ENCODE measurements at places on chromosomes 2 and 18.
A peak's percentile ranks its signal among the peaks of the same experiment; 100 is the strongest.

GRCh38 chr2:98535971-98536677 is 72.2 kb downstream of the COA5 start:
- DNase-seq, result no peak

DNA sequence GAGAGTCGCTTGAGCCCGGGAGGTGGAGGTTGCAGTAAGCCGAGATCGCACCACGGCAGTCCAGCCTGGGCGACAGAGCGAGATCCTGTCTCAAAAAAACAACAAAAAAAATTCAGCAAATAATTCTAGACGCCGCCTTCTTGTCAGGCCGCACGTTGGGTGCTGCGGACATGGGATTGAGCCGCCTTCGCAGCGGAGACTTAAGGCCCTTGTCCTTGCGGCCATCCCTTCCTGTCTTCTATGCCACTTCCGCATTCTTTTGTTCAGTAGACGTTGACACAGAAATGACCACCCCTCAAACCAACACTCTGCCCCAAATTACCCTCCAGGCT is 15.8 kb downstream of the PTPN18 start:
- no peak for DNase-seq

DNA sequence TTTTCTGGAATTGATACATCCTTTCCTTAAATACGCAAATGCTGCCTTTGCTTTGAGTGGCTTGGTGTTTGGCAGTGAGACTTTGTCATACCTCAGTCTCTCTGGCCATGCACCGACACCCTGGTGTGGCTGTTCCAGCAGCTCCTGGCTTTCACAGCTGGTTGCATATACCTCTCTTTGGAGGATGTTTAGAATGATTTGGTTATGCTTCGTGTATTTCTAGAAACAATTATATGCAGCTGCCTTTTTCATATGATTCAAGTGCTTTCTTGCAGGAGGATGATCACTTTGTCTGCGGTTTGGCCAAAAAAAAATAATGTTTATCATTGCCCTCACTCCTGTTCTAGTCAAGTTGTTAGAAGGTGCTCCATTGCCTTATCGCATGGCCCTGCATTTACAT is 95.0 kb upstream of the EML6 start:
- DNase-seq, result no peak

DNA sequence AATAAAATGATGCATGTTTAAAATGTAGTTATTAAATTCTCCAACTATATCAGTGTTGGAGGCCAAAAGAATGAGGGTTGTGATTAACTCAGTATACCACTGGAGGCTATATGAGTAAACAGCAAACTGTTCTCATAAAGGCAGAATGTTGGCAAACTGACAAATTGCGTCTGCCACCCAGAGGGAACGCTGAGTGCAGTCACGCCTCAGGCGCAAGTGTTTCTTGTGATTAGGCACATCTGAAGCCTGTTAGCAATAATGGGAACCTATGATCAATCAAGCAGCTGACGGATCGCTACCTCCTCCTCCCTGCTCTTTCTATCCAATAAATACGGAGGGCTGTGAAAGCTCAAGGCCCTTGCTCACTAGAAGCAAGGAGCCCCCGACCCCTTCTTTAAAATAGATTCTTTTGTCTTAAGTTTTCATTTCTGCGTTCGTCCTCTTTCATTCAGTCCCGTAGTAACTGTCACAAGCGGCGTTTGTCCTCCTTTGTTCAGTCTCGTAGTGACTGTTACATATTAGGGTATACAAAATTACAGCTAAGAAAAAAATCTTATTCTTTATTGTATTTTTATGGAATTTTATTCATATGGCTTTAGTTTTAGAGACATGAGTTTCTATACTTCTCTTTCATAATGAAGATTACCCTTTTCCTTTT is 16.3 kb upstream of the RMND5A start:
- DNase-seq, result peak; percentile 74

GRCh38 chr2:1550658-1551316 is 137.5 kb downstream of the TPO start:
- peak; percentile 36 for DNase-seq

GRCh38 chr18:5894611-5895298 is 567 bp downstream of the TMEM200C start:
- no peak for DNase-seq

- no peak for DNase-seq
These were observed 18.2 kb downstream of the GNLY start for GRCh38 chr2:85712336-85712735.

DNA sequence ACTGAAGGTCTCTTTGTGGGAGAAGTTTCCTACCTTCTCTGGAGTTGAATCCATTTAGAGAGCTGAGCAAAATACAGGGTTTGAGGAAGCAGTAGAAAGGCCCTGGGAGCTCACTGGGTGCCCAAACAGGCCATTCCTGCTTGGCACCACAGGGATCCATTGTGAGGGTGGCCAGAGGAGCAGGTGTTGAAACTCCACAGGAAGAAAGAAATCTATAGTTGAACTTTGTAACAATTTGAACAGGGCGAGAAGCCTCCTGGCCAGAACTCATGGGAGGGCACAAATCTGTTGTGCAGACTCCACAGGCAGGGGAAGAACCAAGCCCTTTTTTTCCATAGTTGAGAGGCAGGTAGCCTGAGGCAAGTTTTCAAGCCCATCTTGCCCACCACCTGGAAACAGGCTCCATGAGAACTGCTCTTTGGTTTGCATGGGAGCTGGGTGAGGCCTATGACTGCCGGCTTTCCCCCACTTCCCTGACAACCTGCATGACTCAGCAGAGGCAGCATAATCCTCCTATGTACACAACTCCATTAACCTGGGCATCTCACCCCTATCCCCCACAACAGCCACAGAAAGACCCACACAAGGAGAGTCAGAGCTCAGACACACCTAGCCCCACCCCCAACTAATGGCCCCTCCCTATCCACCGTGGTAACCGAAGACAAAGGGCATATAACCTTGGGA is 1053.0 kb downstream of the TSN start:
- DNase-seq, result no peak

- DNase-seq, result no peak
These were observed 79.4 kb upstream of the TMEM200C start for GRCh38 chr18:5974696-5975095.

DNA sequence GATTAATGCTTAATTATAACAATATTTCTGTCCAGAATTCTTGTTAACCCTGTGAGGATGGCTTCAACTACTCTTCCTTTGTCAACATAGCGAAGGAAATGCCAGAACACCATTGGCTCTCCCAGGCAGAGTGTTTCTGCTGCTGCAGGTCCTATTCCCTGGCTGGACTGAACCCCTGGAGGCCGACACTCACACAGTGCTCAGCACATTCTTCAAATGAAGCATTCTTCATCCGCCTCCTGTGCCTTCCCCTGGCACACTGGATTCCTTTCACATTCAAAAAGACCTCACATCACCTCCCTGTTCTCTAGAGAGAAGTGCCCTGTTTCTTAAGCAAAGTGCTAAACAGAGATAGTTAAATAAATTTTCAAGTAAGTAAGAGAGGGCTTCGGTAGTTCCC is 187.3 kb upstream of the MSH6 start:
- DNase-seq, result no peak

DNA sequence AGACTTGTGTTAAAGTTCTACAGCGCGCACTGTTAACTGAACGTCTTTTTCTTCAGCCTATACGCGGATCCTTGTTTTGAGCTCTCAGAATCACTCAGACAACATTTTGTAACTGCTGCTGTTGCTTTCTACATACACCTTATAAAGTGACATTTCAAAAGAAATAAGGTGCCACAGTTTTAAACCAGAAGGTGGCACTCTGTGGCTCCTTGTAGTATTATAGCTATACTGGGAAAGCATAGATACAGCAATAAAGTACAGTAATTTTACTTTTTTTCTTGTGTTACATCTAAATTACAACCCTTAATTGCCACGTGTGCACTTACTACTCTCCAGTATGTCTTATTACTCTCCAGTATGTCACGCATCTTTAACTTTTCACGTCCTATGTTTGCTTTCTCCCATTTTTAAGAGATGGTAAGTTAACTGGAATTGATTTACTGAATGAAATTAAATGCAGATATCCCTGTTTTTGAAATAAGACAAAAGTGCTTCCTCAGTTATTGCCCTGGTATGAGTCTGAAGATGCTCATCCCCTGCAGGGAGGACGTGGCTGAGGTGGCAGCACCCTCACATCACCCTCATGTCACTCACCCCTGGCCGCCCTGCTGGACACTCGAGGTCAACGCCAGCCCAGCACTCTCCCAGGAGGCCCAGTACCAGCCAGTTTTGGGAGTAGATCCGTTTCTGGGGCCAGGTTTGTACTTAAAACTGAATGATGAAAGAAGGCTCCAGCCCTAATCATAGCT is 37.8 kb downstream of the GORASP2 start:
- no peak for DNase-seq

- peak; percentile 83 for DNase-seq
These were observed 2.9 kb upstream of the RBBP8 start for GRCh38 chr18:22930089-22930713.

GRCh38 chr18:21799721-21800120 is 59.1 kb downstream of the MIB1 start:
- DNase-seq, result no peak

DNA sequence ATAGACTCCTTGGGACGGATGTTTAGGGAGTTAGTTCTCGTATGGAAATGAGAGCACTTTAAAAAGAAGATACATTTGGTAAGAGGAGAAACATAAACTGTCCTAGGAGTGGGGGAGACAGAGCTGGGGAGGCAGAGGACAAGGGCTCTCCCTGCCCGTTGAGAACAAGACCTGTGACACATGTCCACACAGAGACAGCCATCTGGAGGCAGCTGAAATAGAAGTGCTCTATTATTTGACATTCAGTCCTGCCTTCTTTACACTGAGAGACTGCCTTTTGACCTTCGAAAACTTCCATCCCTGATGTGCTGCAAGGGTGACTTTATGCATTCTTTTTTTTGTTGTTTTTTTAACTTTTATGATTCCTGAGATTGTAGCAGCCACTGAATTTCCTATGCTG is 150.1 kb downstream of the UXS1 start:
- no peak for DNase-seq

DNA sequence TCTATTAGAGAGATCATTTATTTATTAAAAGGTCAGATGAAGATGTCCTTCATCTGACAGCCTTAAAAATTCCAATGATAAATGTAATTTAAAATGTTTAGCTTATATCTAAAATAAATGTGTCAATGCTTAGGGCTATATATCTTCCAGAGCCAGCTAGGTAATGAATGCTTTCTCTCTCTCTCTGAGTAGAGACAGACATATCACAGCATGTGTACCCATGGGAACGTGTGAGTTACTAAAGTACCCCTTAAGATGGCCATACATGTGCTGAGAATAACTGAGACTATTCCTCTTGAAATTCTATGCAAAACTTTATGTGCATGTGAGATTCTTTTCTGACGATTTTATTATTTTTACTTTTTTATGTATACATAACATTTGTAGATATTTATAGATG is 420.9 kb upstream of the ST6GAL2 start:
- DNase-seq, result no peak

DNA sequence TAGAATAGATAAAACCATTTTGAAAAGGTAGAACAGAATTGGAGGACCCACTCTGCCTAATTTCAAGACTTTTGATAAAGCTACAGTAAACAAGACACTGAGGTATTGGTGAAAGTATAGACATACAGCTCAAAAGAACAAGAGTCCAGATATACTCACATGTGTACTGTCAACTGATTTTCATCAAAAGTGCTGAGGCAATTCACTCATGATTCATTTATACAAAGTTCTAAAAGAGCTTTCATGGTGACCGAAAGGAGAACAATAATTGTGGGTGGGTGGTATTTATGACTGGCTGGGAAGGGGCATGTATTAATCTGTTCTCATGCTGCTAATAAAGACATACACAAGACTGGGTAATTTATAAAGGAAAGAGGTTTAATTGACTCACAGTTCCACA is 7.3 kb downstream of the MAP4K3 start:
- DNase-seq, result no peak

GRCh38 chr18:332721-333510 is 65.1 kb upstream of the THOC1 start:
- DNase-seq, result peak; percentile 60

GRCh38 chr18:12518326-12518725 is 110.6 kb downstream of the PRELID3A start:
- DNase-seq, result no peak

DNA sequence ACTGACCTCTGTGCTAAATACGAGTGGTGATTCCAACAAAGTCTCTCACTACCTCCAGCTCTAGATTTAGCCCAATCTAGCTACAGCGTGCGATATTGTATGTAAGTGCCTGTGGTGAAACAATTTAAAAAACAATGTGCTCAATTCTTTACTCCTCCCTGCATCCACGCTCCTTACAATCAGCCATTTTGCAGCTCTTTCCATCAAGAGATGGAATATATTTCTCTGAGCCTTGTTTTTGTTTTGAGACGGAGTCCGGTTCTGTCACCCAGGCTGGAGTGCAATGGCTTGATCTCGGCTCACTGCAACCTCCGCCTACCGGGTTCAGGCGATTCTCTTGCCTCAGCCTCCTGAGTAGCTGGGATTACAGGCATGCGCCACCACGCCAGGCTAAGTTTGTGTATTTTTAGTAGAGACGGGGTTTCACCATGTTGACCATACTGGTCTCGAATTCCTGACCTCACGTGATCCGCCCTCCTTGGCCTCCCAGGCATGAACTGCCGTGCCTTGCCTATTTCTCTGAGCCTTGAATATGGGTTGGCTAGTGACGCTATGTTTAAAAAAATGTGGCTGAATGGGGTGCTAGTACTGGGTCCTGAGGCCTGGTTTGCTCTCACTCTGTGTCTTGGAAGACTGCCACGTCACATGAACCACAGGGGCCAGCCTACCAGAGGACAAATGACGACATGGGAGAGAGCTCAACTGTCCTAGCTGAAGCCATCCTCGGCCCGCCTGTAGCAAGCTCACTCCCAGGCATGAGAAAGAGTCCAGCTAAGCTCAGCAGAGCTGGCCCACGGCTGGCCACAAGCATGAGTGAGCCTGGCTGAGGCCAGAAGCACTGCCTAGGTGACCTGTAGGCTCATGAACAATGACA is 14.8 kb downstream of the WDFY1 start:
- peak; percentile 59 for DNase-seq

DNA sequence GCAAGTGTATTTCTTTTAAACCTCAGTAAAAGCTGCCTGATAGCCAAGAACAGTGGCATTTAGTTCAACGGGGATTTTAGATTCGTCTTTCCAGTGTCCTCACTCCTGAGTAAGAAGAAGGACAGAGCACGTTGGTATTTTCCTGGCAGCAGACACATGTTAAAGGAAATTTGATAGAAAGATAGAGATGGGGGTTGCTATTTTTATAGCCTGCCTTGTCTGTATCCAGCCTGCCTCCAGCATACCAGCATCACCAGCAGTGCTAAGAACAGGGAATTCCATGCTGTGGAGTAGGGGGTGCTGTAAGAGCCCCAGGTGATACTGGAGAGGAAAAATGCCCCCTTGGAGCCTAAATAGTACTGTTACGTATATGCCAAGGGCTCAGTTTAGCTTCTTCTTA is 1.1 kb upstream of the SMYD1 start:
- DNase-seq, result no peak

GRCh38 chr2:204732019-204732418 is 186.7 kb downstream of the PARD3B start:
- DNase-seq, result no peak

GRCh38 chr2:210630873-210631560 is 74.6 kb downstream of the CPS1 start:
- no peak for DNase-seq

GRCh38 chr2:196963043-196963442 is 36.5 kb upstream of the PGAP1 start:
- DNase-seq, result no peak

All from mucosa of gallbladder (tissue), 1 donor.